Stimulated activated memory B cell treated with anti-CD40 and anti-IgM and Interleukin-4, amounts not matched to agents 10 μg/mL and 1 μg/mL and 100 μg/mL, for 72 hours (primary cell): ENCODE measurements at places on chromosomes 11 and 22.

DNA sequence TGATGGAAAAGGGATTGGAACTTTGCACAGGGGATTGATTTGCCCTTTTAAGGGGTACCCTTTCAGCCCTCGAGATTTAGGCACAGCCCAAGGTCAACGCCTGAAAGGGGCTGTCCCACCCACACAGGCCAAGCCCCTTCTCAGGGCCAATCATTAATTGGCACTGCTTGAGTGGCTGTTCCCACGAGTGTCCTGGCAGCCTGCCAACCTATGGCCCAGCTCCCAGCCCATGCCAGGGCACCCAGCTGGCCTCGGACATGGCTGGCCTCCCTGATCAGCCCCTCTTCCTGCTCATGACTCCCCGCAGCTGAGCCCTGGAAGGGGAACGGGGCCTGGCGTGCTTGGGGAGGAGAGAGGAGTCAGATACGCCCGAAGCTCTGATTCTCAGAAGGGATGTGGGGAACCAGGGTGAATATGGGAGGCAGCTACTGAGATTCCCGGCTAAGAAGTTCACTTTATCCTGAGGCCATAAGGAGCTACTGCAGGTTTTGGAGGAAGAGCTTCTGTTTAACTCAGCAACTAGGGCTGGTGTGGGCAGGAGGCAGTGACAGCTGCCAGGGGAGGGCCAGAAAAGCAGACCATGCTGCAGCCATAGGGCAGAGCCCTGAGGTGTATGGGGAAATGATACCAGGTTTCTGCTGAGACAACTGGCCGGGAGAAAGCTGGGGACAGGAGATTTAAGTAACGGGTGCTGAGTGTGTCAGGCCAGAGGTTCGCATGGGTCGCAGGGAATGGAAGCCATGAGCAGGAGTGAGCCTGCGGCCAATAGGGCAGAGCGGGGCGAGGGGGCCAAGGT is 30.0 kb downstream of the WNT7B start:
- peak; percentile 35 for ATAC-seq

DNA sequence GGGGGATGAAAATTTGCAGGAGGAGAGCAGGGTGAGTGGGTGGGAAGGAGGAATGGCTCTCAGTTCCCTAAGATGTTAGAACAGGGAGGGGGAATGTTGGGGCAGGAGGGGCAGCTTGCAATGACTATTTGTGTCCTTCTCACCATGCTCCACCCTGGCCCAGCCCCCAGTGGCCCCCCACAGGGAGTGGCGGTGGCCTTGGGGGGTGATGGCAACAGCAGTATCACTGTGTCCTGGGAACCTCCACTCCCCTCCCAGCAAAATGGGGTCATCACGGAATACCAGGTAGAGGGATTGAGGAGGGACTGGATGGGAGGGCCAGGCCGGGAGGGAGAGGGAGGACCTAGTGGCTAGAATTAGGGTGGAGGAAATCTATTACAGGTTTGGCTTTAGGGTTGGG is 10.2 kb downstream of the ROBO3 start:
- ATAC-seq = no peak

DNA sequence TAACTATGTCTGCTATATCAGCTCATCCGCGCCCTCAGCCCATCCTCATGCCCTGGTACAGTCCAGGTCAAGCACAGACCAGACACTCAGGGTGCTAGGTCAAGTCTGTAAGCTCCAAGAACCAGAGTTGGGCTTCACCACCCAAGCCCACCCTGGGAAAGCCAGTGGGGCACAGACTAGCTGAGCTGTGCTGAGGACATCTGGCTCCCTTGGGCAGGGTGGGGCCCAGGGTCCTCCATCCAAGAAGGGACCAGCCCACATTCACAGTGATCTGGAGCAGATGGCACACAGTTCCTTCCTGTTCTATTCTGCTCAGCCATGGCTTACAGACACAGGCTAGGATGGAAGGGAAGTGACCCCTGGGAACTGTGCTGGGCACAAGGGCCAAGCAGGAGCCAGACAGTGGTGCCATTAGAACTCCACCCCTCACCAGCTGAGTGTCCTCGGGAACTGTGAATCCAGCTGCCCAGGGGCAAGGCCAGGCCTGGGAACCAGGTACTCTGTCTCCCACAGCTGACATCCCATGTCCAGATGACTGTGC is 9.1 kb downstream of the P2RY6 start:
- no peak for ATAC-seq

- ATAC-seq = no peak
Measured at GRCh38 chr11:78916759-78917158, 342.1 kb upstream of the NARS2 start.

DNA sequence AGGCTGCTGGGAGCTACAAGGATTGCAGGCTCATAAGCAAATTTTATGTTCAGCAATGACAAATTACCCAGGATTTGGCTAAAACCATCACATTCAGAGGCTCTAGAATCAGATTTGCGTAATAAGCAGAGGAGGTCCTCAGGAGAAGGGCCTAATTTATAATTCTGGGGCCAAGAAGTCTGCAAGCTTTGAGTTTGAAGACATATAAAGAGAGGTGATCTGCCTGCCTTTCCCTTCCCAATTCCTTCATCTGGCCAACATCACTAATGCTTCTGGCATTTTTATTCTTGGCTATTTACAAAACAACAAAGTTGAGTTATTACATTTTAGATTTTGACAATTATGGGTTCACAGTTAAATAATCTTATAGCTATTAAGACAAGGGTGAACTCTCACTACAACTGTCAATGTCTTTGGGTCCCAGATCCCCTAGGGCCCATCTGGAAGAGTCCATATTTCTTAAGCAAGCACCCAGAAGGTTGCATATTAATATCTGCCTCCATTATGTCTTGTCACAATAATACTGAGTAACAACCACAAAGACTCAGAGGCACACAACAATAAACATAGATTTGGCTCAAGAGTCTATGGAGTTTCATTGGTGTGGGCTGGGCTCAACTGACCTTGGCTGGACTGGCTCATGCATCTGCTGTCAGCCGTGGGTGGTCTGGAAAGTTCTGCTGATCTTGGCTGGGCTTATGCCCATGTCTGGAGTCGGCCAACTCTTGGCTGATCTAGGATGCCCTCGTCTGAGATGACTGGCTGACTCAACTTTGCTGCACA is 67.2 kb upstream of the CD82 start:
- ATAC-seq = no peak

DNA sequence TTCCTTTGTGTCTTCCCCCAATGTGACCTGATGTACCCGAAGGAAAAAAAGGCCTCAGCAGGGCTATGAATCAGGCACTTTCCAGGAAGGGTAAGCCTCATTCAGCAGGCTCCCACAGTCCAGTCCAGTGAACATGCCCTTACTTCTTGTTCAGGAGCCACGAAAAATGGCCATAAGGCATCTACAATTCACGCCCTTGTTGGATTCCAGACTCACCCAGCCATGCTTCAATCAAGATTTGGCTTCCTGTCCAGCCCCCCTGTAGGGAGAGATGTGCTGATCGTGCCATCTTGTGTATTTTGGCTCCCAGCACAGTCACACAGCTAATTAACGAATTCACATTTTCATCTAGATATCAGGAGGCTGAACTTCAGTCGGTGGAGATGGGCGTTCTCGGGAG is 9.9 kb upstream of the KCNJ5 start:
- ATAC-seq = no peak

- ATAC-seq = no peak
Measured at GRCh38 chr11:126165757-126166156, 45.7 kb downstream of the RPUSD4 start.

- ATAC-seq = no peak
Measured at GRCh38 chr22:43200031-43200430, 13.1 kb upstream of the TTLL12 start.

- ATAC-seq = no peak
Measured at GRCh38 chr11:66787934-66788758, 55.1 kb upstream of the RCE1 start.

GRCh38 chr11:823441-824291 is 4.1 kb upstream of the CRACR2B start:
- ATAC-seq = no peak
